HS-27A (cell line): ENCODE measurements at places on chromosomes 12 and 14.

DNA sequence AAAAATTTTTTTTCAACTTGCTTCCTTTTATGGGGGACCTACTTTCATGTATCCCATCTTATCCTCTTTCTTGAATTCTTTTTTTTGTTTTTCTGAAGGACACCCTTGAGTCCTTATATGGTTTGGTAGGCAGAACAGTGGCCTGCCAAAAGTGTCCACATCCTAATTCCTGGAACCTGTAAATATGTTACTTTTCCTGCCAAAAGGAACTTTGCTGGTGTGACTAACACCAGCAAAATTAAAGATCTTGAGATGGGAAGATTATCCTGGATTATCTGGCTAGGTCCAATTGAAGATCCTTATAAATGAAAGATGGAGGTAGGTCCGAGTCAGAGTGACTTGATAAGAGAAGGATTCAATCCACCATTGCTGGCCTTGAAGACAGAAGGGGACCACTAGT is 5.3 kb downstream of the NUBPL start:
- DNase-seq = no peak

GRCh38 chr12:89939522-89940215 is 231.0 kb upstream of the ATP2B1 start:
- no peak for DNase-seq

DNA sequence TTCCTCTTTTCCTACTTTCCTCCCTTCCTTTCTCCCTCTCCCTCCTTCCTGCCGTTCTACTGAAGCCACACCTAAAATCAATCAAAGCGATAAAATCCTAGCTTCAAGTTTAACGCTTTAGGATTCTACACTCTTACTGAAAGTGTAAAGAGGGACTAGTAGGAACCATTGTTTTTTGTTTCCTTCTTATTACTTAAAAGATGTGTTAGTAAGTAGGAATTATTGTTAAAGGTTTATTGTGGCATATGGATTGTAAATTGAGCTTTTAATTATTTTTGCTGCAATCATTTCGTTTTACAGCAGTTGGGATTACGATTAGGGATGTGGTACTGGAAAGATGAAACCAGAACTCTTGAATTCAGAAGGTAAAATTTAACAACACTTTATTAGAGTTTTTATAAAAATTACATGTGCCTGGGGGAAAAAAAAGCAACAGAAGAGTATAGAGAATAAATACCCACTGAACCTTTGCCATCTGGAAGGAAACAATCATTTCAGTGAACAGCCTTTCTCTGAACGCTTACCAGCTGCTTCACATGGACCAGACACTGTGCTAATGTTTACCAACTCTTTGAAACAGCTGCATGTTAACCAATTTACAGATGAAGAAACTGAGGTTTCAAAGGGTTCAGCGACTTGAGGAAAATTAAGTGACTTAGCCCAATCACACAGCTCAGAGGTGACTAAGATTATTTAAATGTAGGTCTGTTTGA is 1.0 kb downstream of the PPP1R36 start:
- DNase-seq = no peak

- DNase-seq = no peak
Measured at GRCh38 chr14:37048666-37049071, 123.7 kb downstream of the SLC25A21 start.

DNA sequence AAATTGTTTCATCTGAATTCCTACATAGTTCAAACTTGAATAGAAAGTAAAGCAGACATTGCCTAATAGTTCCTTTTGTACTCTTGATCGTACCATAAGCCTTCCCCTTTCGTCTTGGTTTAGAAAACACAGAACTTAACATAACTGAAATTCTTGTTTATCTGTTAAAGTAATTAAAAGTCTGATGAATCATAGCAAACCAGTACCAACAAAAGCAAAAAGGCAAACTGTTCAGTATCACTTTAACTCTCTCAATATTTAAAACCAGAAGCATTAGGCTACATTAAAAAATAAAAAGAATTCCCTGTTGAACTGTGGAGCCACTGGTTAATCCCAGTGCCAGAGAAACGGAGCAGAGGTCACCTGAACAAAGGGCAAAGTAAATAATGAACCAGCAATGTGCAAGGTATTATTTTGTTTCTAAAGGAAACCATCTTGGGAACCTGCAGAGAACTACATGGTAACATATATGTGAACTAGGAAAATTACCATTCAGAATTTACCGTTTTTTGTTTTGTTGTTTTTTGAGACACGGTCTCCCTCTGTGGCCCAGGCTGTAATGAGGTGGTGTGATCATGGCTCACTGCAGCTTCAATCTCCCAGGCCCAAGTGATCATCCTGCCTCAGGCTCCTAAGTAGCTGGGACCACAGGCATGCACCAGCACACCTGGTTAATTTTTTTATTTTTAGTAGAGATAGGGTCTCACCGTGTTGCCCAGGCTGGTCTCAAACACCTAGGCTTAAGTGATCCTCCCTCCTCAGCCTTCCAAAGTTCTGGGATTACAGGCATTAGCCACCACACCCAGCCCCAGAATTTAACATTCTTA is 17.1 kb upstream of the HIGD1C start:
- no peak for DNase-seq

DNA sequence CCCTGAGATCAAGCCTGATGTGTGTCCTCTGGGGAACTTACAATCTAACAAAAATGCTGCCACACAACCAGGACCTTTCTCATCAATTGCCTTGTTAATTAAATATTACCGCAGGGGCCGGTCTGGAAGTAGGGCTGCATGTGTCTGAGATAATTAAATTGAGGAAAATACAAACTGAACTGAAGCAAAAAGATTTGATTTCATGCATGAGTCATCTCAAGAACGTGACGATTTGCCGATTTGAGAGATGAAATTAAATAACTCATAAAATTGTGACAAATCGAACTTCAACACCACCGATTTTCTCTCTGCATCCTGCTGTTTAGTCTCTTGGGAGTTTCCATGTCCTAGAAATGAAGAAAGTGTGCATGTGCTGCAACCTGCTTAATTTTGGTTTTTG is 94.6 kb upstream of the DAAM1 start:
- DNase-seq = no peak

DNA sequence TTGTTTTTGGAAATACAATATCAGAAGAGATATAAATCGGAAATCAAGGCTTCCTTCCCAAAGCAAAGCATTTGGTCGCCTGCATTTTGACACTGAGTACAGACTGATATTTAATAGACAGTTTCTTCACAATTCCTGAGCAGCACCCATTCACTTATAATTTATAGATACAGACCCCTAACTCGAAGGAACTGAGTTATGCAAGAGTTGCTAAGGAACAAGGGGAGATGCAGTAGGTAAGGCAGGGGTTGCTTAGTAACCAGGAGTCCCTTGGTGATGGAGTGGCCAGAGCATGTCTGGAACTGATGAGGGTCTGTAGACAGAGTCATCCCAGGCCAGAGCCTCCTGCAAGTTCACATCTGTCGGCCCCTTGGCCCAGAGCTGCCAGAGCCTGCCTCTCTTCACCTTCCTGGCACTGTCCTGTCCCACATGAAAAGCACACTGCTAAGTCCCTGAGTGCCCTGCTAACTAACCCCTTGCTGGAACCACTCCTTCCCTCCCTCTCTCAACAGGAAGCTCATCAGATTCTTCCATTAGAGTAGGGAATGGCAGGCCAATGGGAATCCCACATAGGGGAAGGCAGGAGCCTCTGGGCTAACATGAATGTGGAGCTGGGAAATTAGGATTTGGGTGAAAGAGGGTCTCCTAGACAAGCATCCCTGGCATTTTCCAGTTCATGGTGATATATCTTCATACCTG is 3.6 kb upstream of the DHRS2 start:
- no peak for DNase-seq

DNA sequence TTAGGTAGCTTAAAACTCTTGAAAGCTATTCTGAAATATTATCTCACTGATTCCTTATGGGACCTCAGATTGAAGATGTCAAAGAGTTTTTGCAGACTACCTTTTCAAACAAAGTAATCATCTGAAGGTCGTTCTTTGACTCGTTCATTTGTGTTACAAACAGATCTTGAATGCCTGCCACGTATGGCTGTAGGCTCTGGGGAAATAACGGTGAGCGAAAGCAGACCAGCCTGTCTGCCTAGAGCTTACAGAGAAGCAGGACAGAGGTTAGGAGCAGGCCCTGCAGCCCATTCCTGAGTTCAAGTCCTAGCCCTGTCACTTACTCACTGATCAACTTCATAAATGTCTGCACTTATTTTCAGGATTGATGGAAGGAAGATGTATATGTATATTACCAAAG is 83.6 kb downstream of the FLRT2 start:
- no peak for DNase-seq

GRCh38 chr12:49706351-49707127 is 666 bp downstream of the FMNL3 start:
- no peak for DNase-seq
